ENCODE measurements at places on chromosomes 2 and 18.
A peak's percentile ranks its signal among the peaks of the same experiment; 100 is the strongest.

DNA sequence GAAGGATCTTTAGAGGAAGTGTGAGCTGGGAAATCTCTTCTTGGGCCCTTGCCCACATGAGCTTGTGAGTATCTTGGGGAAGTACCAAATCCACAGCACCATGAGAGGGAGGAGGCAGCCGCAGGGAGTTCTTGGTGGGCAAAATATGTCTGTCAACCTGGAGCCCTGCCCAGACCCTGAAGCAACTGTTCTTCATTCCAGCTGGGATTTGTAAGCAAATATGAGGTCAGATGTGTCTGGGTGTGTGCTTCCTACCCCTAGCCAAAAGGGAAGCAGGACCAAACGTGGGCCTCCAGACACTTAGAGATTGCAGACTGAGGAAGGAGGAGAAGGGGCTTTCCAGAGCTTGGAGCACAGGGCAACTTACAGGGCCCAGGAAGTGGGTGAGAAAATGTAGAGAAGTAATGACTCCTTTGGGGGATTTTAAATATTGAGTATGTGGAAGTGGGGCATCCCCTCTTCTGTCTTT is 41.9 kb downstream of the TMEM247 start:
- peak; percentile 45 for DNase-seq

DNA sequence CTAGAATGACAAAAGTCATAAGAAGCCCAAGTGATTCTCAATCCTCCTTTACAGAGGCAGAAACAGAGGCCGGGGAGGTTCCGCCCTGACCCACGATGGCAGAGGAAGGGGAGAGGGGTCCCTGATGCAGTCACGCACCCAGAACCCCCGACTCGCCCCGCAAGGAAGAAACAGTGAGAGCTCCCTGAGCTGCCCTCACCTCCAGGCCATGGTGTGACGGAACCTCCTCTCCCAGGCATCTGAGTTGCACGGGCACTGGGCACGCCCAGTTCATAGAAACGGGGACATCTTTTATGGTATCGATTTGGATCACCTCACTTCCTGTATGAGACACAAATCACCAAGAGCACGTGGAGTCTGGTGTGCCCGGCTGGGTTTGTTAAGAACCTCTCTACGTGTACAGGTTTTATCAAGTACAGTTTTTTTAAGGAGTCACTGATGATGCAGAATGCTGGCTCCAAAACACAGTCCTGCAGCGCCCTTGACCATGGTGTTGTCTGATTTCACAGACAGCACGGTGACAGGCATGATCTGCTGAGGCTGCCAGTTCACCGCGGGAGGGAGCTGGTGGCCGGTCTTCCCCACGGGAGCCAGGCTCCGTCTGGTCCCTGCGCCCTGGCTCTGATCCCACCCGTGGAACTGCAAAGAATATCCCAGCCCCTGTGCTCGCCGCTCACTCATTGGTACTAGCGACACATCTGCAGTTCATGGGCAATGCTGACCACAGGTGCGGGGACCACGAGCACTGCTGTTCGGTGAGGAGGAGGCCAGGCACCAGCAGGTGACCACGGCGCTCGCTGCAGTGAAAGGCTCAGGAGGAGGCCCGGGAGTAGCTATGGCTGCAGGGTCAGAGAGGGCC is 35.6 kb downstream of the PXDN start:
- peak; percentile 30 for DNase-seq

DNA sequence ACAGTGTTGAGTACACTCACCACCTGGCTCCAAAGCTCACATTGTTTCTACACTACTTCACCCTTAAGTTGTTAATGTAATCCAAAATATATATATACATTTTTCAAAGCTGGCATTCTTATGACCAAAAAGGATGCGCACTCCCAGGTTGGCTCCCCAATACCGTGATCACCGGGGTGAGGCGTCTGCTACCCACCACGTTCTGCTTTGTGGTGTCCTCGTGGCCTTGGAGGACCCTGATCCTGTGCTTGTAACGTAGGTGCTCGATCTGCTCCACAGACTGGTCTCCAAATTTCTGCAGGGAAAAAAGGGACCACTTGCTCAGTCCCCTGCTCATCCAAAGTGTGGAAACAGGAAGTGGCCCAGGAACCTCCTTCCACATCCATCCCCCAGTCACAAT is 25.8 kb downstream of the RPL31 start:
- no peak for DNase-seq

- DNase-seq: no peak
Measured at GRCh38 chr2:136128905-136129304, 11.0 kb upstream of the CXCR4 start.

DNA sequence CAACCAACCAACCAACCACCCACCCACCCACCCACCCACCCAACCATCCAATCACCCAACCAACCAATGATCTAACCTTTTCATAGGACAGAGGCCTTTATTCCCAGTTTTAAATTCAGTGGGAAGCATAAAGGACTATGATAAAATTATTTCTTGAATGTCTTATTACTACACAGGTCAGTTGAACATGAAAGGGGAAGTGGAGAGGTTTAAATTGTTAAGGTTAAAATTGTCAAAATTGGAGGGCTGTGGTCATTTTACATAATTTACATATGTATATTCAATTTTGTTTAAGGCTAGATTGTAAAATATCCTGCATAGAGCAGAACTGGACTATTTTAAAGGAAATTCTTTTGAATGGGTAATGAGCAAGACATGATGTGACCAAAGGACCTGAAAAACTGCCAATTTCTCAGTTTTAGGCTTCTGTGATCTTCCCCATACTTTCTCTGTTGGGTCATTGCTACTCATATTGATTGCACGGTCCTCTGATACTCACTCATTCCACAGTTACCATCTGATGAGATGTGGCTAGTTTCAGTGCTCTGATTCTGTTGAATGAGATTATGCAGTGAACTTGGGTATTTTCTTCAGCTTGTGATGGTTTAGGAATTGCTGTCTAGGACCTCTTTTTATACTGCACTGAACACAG is 127.4 kb downstream of the PLCL1 start:
- peak; percentile 22 for DNase-seq

- no peak for DNase-seq
Measured at GRCh38 chr2:44902217-44903137, 39.0 kb upstream of the SIX3 start.

DNA sequence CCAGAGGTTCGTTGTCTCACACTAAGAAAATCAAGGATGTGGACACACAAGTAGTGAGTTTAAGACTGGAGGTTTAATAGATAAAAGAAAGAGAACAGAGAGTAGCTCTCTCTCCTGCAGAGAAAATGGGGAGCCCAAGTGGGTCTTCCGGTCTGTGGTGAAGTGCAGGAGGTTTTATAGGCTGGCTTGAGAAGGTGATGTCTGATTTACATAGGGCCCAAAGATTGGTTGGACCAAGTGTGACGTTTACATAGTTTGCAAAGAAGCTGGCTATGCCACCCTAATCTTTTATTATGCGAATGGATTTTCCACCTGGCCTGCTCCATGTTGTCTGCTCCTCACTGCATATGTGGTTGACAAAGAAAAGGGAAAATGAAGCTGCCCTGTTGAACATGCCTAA is 430.4 kb upstream of the TRIB2 start:
- DNase-seq: no peak

DNA sequence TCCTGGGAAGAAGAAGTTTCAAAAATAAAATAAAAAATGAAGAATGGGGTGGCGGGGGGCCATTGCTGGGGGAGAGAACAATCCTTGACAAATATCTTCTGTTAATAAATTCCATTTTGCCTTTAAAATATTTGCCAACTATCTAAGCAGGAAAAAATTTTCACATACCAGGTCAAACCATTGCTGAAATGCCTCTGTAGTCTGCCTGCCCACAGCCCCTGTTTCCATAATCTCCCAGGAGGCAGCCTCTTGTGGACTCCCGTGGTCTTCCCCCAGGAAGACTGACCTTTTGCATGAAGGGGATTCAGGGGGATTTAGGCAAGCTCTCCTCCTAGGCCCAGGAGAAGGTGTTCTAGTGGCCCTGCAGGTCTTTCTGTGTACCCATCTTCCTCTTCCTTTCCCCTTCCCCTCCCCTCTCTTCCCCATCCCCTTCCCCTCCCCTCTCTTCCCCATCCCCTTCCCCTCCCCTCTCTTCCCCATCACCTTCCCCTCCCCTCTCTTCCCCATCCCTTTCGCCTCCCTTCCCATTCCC is 61.0 kb downstream of the RPL37A start:
- DNase-seq: peak; percentile 92

DNA sequence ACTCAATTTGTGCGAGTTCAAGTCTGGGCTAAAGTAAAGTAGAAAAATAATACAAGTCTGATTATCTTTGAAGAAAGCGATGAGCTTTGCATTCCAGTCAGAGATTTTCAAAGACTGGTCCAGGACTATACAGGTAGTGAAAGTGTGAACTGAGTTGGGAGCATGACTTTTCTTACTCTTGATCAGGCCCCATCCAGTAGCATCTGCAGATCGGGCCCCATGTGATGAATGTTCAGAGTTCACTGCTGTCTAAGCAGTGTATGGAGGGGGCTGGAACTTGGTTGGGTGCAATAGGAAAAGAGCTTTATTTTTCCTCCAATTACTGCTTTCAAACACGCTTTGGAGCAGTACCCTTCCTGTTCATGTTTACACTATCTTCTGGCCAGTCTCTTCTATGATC is 747.4 kb upstream of the ID2 start:
- DNase-seq: no peak

GRCh38 chr2:230129343-230129742 is 60.6 kb upstream of the SLC16A14 start:
- no peak for DNase-seq

GRCh38 chr2:70104231-70105111 is 17.2 kb downstream of the PCBP1 start:
- peak; percentile 83 for DNase-seq

DNA sequence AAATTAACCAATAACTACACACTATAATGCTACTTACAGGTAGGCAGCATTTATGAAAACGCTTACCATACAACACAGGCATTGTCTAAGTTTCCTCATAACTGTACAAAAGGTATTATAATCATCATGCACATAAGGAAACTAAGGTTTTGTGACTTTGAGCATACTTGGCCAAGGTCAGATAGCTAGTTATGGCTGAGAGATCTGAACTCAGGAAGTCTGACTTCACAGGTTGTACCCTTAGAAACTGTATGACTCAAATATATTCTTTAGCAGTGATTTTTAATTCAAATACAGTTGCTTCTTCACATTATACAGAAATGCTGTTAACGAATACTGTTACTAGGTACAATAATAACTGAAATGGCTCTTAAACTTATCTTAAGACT is 89.3 kb downstream of the TRIP12 start:
- no peak for DNase-seq

DNA sequence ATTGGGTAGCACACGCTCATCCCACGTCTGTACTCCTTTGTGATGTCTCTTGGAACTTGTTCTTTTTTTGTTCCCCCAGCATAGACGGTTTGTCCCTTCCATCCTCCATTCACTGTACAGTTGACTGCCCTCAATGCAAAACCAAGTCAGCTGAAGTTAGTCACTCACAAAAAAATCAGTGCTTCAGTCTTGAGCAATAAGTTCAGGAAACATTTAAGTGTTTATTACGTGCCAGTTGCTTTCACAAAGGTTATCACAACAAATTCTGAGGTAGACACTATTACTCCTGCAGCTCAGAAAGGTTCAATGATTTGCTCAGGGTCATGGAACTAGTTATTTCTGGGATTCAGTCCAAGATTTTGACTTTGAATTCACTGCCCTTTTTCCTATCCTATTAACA is 102.2 kb downstream of the PDE1A start:
- DNase-seq: no peak

GRCh38 chr2:118847762-118848172 is 319 bp upstream of the EN1 start:
- peak; percentile 99 for DNase-seq

Measured in fibroblast of skin of back (primary cell).